ENCODE measurements at places on chromosomes 2 and 18.

GRCh38 chr2:111633643-111634042, 250.3 kb downstream of the ANAPC1 start:
- DNase-seq: no peak

DNA sequence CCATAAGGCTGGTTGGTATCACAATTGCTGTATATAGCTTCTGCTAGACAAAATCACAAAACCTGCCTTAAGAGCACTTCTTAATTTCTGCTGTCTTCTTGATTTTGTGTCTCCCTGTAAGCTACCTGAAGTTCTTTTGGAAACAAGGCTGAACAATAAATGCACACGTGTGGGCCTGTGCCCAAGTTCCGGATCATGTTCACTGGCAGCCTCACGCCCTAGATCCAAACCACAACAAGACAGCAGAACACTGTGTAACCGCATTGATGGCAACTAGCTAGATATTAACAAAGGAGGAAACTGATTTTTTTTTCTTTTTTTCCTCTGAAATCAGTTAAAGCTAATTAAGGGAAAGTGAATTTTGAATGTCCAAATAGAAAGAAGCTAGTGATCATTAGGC, 81.5 kb upstream of the LYPD6B start:
- no peak for DNase-seq

GRCh38 chr18:12911025-12911928, 27.2 kb upstream of the PTPN2 start:
- peak; percentile 55 for DNase-seq

GRCh38 chr2:211903961-211904360, 634.6 kb downstream of the ERBB4 start:
- no peak for DNase-seq

- DNase-seq: peak; percentile 27
Measured at GRCh38 chr18:56748698-56749268, 97.6 kb downstream of the WDR7 start.

- peak; percentile 51 for DNase-seq
Measured at GRCh38 chr2:39663187-39663930, 2.4 kb upstream of the TMEM178A start.

DNA sequence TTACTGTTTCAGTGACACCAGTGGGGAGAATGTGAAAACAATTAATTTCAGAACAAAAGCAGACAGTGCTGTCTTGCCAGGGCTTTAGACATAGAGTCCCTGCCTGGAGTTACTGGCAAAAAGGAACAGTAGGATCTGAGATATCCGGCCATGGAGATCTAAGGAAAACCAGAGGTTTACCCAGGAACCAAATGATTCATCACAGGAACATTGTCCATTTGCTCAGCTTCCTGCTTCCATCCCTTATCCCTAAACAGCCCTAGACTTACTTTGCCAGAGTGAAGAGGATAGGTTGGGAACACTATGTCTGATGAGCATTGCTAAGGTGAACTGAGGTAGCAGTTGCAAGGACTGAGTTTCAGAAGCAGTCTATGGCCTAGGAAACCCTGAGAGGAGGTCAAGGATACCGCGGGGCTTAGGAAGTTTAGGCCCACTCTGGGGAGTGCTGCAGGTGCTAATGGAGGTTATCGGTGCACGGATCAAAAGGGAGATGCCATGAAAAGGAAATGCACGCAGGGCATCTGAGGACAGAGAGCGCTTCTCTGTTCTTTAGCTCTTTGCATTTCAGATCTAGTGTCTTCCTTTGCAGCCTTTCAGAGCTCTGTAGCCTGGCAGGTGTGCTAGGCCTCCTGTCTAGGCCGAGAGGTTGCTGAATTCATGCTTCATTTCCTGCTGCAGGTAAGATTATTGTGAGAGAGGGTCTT, 223.9 kb downstream of the CDCA7 start:
- no peak for DNase-seq

GRCh38 chr2:122186761-122187222, 431.3 kb downstream of the TSN start:
- no peak for DNase-seq

DNA sequence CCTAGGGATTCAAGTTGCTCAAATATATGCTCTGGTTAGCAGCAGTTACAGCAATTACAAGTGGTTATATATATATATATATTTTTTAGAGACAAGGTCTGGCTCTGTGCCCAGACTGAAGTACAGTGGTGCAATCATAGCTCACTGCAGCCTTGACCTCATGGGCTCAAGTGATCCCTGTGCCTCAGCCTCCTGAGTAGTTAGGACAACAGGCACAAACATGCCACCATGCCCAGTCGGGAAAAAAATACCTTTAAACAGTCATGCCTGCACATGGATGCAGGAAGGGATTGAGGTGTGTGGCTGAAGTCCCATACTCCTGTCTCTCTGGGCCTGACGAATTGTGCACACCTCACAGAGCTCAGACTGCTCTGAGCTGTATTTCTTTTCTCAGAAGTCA, 19.6 kb upstream of the DNAH7 start:
- DNase-seq: peak; percentile 22

- no peak for DNase-seq
Measured at GRCh38 chr2:127700527-127701192, 637 bp upstream of the SFT2D3 start.

GRCh38 chr2:12236136-12236844, 480.4 kb upstream of the TRIB2 start:
- DNase-seq: peak; percentile 63

GRCh38 chr2:65708086-65708485, 275.7 kb upstream of the SPRED2 start:
- DNase-seq: peak; percentile 23
